HuH-7 (cell line): ENCODE measurements at places on chromosomes 6 and 20.

GRCh38 chr6:111870742-111871064 is 2.5 kb downstream of the FYN start:
- peak; percentile 52 for DNase-seq

GRCh38 chr6:20770773-20771172 is 236.5 kb downstream of the CDKAL1 start:
- no peak for DNase-seq

DNA sequence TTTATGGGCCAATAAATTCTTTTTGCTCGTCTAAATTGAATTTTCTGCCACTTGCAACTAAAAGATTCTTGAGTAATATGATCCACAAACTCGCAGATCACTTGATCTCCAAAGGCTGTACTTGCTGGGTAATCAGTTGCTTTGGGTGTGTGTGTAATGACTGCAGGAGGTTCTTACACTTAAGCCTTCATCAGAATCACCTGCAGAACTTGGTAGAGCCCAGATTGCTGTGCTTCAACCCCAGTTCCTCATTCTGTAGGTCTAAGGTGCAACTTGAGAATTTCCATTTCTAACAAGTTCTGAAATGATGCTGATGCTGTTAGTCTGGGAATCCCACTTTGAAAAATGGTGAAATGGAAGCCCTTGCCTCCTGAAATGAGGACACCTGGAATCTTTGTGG is 12.9 kb upstream of the FKBP1A start:
- no peak for DNase-seq

DNA sequence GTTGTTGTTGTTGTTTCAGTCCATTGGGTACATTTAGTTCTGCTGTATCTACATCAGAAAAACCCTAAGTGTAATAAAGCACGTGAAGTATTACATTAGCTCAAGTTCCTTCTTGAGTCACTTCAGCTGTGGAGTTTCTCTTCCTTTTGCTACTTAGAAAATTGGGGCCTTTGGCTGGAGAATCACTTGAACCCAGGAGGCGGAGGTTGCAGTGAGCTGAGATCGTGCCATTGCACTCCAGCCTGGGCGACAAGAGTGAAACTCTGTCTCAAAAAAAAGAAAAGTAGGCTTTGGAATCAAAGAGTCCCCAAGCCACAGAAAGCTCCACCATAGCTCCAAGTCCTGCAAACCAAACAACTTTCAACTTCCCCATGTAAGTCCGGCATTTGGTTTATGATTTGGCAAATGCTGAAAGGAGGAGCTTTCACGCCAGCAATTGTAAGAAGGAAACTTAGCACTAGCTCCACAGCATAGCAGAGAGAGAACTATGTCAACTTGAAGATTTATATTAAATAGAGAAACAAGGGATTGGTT is 56.5 kb upstream of the RNF144B start:
- no peak for DNase-seq

- DNase-seq = no peak
These were observed 341.3 kb downstream of the ZFAND3 start for GRCh38 chr6:38160831-38161230.

- no peak for DNase-seq
These were observed 164.2 kb downstream of the GMPR start for GRCh38 chr6:16402581-16402900.

- DNase-seq = no peak
These were observed at the start of gene ACSS2 for GRCh38 chr20:34876406-34877282. ACSS2 (plus strand) TSS chr20:34876612; CDS start chr20:34876646, 34 bp downstream.

- no peak for DNase-seq
These were observed 17.4 kb downstream of the NKAIN2 start for GRCh38 chr6:123821112-123821511.

- DNase-seq = no peak
These were observed 52.3 kb downstream of the SLC22A3 start for GRCh38 chr6:160400446-160400845.

- no peak for DNase-seq
These were observed 118.0 kb downstream of the ANKS1A start for GRCh38 chr6:35007016-35007415.

GRCh38 chr20:18310051-18310450 is 21.7 kb downstream of the ZNF133 start:
- DNase-seq = no peak

GRCh38 chr6:71460933-71461332 is 172.3 kb downstream of the OGFRL1 start:
- DNase-seq = no peak

- no peak for DNase-seq
These were observed 725.5 kb downstream of the TBC1D32 start for GRCh38 chr6:120608826-120609225.

DNA sequence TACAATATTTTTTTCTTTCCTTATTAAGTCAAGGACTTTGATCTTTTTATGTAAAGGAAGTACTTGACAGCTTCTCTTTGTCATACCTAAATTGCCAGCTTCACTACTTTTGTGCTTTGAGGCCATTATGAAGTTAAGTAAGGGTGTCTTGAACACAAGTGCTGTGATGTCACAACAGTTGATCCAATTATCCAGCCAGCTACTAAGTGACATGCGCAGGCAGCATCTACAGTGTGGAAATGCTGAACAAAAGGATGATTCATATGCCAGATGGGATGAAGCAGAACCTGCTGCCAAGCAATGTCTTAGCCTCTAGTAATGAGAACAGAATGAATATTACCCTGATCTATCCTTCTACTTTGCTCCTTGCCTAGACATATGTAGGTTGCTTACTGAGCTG is 68.3 kb upstream of the TMEM244 start:
- DNase-seq = no peak

DNA sequence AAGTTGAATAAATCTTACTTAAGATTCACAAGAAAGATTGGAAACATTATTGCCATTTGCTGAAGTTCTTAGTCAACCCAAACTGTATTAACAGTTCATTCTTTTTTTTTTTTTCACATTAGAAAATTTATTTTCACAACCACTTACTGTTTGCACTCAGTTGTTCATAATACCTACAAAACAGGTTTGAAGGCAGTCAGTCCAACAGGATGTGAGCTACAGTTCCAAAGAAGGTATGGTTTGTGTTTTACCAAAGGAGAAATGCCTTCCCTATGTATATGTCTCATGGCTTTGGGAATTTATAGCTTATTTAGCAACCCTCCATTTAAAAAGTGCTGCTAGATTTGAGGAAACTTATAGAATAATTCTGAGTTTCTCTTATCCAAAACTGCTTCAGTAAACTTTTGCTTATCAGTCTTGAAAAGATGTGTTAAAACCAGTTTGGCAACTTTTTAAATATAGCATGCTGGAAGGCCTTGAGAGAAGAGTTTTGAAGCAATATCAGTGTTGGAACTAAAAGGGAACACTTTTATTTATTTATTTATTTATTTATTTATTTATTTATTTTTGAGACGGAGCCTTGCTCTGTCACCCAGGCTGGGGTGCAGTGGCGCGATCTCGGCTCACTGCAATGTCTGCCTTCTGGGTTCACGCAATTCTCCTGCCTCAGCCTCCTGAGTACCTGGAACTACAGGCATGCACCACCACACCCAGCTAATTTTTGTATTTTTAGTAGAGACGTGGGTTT is 46.8 kb upstream of the RREB1 start:
- DNase-seq = no peak

GRCh38 chr20:23584434-23585199 is 16.3 kb upstream of the CST9L start:
- DNase-seq = no peak

DNA sequence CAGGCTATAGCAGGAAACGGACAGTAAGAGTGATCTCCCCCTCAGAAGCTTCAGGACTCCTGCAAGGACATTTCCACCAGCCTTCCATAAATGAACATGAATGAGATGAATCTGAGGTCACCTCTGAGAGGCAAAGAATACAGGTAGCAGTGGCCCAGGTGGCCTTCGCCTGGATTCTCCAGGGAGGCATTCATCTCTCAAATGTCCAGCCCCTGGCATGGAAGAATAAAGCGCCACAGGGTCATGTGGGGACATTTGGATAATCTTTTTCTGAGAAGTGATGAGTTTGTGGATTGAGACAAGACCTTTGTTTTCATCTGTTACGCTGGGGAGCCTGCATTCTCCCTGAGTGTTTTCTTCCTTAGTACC is 2.9 kb downstream of the GMPR start:
- no peak for DNase-seq

GRCh38 chr20:61924858-61925554 is 140.7 kb downstream of the TAF4 start:
- no peak for DNase-seq

DNA sequence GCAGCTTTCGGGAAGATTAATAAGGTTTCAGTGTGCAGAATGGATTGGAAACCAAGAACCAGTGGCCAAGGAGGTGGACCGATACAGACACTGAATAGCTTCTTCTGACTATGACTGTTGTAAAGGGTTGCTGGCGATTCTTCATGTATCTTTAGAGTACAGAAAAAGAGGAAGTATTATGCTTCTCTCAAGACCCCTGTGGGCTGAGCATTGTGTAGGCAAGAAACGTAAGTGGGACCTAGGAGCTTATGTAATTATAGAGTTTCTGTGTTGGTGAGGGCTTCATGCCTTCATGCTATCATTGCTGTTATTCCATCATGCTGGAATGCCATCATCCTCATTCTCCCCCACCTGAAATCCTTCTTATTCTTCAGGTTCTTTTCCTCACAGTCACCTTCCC is 105.4 kb upstream of the AKIRIN2 start:
- no peak for DNase-seq

DNA sequence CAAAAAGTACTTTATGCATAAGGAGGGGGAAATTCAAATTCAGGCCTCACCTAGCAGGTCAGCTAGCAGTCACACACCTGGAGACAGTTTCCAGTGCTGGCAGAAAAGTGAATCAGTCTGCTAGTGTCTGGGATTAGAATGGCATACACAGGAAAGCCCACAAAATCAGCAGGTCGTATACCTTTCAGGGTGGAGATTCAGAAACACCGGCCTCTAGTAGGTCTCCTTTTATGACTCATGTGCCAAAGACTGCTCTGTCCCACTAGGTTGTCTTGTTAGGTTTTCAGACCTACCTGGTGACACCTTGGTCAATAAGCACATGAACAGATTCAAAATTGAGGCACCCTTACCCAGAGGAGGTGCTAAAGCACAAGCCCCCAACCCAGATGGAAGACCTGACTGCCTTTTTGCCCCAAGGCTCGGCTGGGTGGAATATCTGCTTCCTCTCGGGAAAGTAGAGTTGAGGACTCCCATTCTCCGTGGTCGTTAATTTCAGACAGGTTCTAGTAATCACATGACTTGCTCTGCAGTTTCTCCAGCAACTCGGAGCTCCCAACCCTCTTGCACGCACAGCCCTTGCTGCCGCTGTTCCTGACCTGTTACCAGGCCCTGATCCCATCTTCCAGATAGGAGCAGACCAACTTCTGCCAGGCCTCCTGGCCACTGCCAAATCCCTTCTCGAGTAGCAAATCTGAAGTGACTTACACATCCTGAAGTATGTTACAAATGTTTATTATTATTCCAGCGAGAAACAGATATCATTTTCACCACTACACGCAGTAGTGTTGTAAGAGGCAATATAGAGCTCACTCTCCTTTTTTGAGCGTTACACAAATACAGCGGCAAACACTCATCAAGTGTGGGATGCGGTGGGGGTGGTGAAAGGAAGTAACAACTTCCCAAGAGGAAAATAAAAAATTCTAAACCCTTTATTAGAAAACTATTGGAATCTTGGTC is 46.6 kb downstream of the AGPAT4 start:
- no peak for DNase-seq

GRCh38 chr6:92159046-92159445 is 1260.3 kb downstream of the EPHA7 start:
- DNase-seq = no peak

- DNase-seq = no peak
These were observed 1.0 kb downstream of the NR2E1 start for GRCh38 chr6:108166664-108167448.

- no peak for DNase-seq
These were observed at the start of gene ZNF512B for GRCh38 chr20:63969838-63970713. ZNF512B (minus strand) TSS chr20:63969930; CDS start chr20:63967950, 1,980 bp downstream.

DNA sequence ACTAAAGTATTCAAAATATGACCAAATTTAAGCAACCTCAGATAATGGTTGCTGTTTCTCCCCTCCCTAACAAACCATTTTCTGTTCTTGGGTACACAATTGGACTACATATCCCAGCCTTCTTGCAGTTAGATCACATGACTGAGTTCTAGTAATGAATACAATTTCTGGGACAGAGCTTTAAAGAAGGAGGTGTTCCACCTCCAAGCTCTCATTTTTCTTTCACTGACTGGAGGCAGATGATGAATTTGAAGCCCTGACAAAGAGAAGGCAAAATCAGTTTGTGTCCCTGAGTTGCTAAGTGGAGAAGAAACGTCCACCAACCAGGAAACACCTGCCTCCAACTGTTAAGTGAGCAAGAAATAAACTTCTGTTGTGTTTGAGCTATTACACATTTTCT is 117.2 kb downstream of the LCA5 start:
- no peak for DNase-seq

DNA sequence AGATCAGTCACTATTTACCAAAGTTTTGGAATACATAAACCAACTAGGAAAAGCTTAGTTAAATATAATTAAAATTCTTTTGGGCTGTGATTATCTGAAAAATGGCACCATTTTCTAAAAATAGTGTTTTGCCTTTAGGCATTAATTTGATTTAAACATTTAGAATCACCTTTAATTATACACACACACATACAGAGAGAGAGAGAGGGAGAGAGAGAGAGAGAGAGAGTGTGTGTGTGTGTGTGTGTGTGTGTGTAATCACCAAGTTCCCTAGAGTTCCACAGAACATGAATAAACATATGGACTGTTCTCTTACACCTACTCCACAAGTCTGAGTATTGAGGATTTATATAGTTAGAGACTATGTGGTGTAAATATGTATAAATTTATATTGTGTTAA is 141.2 kb upstream of the ATXN1 start:
- DNase-seq = no peak

DNA sequence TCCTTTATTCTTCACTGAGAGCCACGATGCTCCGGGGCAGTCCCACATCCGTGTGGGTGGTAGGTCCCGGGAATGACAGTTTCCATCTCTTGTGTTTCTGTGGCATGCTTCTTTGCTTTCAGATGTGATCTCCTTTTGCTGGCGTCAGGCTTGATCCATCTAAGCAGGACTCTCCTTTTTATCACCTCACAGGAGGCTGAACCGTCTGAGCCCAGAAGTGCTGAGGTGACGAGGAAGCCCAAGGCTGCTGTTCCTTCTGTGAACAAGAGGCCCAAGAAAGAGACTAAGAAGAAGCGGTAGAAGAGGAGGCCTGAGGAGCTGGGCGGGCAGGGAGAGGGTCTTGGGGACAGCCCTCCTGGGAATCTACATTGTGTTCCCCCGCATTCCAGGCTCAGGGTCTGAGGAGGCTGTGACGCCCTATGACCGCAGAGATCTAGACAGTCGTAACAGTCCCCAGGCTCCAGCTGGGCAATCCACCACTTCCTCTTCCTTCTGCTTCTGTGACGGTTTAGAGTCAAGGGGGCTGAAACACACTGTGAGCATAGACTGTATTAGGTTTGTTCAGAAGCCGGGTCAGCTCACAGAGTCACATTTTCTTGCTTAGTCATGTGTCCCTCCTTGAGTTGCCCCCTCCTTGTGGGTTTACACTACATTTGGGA is 26.8 kb downstream of the MANBAL start:
- no peak for DNase-seq

DNA sequence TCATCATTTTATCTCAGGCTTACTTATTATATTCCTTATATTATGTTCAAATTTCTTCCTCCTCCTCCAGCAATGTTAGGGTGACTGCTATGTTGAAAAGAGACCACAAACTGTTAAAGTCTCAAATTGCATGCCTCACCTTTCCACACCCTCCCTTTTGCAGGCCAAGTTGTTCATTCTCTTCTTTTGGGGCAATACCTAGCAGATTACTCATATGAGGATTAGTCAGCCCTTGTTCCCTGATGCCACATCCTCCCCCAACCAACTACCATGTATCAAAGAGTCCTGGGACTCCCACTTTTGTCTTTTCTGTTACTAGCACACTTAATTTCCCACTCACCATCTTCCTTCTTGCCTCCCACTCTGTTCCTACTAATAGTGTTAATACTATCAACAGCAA is 434.7 kb downstream of the BCKDHB start:
- no peak for DNase-seq
